ENCODE measurements at places on chromosomes 1 and 21. TPM values are rescaled to one million over a fixed set of nuclear protein-coding genes. Genes with fewer than 3 reads are reported as not detected.

- DNase-seq, result peak; percentile 80
Observed at GRCh38 chr1:203153989-203154821, 21.4 kb downstream of the MYBPH start.

DNA sequence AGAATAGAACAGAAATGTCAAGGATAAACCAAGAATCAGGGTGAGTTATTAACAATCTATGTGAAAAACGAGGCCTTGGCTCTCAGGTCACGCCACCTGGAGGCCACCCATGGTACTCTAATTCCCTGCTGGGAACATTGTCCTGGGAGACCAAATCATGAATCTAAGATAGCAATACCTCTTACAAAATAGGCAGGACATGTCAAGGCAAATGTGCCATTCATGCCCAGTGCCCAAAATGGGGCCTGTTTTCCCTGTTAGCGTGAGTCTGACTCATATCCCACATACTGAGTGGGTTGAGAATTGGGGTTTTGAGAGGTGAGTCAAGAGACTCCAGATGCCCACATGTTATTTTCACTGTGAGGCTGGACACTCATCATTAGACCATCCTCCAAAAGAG is 380.8 kb downstream of the HHIPL2 start:
- peak; percentile 97 for DNase-seq

DNA sequence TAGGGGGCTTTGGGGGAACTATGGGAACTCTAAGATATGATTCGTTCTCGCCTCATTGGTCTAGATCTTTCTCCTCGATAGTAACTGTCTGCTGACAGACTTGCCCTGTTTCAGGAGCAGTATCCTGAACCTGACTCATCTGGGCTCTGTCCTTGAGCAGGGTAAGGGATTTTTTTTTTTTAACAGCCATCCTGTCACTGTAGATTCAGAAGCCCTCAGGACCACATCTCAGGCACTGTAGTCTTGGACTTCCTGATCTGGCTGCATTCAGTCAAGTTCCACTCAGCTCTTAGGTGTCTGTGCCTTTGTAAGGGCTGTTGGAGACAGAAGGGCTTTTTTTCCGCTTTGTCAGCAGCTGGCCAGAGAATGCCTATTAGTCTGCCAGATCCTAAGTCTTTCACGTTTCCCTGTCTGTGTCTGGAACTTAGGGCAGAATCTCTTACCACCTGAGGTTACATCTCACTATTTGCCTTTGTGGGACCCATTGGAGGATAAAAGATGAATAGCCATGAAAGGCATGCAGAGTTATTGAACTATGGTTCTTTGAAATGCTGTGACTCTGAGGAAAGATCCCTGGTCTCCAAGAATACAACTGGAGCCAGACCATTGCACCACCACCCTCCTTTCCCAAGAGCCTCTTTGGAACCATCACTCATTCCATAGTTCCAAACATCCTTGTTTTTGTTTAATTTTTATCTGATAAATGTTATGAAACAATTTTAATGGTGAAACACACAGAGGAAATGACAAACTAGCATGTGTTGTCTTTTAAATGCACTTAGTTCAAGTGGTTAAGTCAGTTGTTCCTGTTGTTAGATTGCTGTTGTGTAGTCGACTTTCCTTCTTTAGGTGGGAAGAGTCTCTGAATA is 49.7 kb upstream of the MACF1 start:
- peak; percentile 73 for DNase-seq

GRCh38 chr1:165828103-165828668 is 772 bp downstream of the UCK2 start:
- peak; percentile 62 for DNase-seq

- DNase-seq, result no peak
Observed at GRCh38 chr1:41361495-41362356, 492 bp downstream of the FOXO6 start.

GRCh38 chr21:43278359-43278758 is 109.6 kb downstream of the CRYAA start:
- DNase-seq, result no peak

- DNase-seq, result peak; percentile 40
Observed at GRCh38 chr1:70043804-70044203, 161.6 kb downstream of the LRRC40 start.

GRCh38 chr1:177596485-177596884 is 373.4 kb downstream of the SEC16B start:
- no peak for DNase-seq

DNA sequence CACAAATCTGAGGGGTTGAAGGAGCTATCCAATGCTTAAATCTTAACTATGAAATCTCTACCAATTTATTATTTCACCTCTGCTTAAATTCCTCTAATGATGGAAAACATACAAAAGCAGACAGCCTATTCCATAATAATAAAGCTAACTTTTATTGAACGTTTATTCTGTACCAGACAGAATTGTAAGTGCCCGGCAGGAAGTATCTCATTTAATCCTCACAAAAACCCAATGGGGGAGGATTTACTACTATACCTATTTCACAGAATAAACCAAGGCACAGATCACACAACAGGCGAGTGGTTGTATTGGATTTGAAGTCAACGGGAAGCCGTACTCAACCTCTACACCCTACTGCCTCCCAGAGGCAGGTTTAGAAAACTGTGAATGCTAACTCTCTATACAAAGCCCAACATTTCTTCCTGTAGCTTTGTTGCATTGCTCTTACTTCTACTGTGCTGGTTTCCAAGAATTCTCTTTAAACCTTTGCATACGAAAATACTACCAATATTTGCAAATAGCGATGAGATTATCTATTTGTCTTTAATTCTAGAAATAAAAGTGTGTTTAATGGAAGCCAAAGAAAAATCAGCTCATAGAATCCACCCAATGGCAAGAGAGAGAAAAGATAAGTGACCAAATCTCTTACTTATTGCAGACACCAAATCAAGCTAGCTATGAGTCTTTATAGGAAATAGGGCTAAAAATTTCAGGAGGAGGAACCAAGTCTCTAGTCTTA is 33.5 kb upstream of the C1orf53 start:
- DNase-seq, result peak; percentile 59

DNA sequence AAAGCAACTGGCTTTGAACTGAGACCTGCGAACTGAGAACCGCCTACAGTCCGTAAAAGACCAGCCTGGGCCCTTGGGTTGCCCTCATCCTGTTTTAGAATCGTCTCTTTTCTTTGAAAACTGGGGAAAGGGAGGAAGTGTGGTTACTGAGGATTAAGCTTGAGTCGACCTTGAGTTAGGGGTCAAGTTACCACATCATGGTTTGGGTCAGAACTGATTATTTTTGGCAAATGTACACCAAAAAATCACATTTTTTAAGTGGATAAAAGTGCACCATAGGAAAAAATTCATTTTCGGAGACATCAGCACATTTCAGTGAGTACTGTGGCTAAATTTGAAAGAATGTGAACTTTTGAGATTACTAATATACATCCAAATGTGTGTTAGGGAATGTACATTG is 76.9 kb upstream of the KAZN start:
- DNase-seq, result no peak

- DNase-seq, result peak; percentile 17
Observed at GRCh38 chr1:44262816-44263567, 49.7 kb downstream of the DMAP1 start.

DNA sequence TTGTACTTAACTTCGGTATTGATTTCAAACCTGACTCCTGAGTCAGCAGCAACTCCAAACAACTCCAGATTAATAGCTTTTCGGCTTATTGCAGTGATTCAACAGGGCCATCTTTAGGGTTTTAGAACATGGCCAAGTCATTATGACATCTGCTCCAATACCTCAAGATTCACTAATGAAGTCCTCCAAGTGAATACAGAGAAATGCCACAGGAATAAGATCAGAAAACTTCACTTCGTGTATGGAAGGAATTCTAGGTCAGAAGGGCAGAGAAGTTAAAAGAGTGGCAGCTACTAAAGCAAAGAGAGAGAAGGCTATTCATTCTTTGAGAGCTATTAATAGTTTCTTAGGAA is 7.6 kb upstream of the C1orf116 start:
- DNase-seq, result peak; percentile 32

- DNase-seq, result no peak
Observed at GRCh38 chr1:229190057-229190575, 80.8 kb upstream of the RAB4A start.

DNA sequence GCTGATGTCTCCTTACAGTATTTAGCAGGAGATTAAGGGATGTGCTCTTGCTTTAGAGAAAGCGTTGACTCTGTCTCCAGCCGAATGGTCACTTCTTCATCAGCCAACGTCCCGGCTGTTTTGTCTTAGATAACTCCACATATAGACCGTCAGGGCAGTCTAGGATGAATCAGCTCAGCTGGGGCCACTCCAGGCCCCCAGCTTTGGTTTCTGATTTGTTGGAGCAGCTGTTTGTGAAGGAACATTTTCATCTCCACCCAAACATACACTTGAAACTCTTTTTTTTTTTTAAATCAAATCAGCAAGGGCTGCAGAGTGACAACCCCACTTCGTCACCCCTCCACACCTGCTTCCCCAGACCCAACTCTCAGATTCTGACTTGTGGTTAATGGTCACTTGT is 206.1 kb upstream of the GALNT2 start:
- peak; percentile 85 for DNase-seq

GRCh38 chr1:54361342-54361741 is 44.9 kb downstream of the SSBP3 start:
- no peak for DNase-seq

DNA sequence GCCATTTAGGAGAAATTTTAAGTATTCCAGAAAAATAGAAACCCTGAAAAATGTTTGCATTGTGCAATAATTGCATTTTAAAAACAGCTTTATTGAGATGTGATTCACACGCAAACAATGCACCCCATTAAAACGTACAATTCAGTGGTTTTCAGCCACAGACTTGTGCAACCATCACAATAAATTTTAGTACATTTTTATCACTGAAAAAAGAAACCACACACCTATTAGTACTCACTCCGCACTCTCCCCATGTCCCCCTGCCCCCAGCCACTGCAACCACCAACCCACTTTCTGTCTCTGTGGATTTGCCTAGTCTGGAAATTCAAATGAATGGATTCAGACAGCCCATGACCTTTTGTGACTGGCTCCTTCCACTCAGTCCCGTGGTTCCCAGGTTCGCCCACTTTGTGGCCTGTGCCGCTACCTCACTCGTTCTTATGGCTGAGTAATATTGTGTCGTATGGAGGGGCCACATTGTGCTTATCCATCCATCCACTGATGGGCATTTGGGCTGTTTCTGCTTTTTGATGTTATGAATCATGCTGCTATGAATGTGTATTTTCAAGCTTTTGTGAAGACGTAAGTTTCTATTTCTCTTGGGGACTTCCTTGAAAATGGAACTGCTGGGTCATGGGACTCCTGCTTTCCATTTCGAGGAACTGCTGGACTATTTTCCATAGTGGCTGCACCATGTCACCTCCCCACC is 147.7 kb upstream of the ARHGEF16 start:
- DNase-seq, result peak; percentile 11

GRCh38 chr1:93758842-93759515 is 77.3 kb upstream of the BCAR3 start:
- peak; percentile 18 for DNase-seq

DNA sequence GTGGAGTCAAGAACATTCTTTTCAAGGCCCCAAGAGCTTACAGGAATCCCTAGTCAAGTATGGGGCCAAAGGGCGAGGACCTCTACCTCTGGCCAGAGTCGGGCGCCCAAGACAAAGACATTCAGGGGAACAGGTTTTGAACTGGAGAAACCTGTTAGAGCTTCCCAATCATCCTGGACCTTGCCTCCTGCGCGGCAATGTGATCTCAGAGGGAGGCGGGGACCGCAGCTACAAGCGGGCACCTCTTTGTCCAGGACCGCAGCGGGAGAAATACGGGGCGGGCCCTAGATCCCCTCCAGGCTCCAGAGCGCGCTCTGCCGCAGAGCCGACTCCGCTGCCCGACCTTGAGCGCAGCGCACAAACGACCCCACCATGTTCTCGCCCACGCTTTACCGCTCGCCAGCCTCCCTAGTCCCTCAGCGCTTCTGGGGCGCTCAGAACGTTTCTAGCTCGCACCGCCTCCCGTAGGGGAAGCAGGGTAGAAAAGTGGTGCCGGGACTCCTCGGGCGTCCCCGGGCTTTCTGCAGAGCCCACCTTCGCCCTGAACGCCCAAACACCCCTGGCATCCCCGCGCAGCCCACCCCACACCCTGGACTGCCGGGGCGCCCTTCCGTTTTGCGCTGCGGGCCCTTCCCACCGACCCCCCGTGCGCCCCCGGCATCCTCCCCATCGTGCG is 28.1 kb downstream of the RABIF start:
- peak; percentile 15 for DNase-seq

DNA sequence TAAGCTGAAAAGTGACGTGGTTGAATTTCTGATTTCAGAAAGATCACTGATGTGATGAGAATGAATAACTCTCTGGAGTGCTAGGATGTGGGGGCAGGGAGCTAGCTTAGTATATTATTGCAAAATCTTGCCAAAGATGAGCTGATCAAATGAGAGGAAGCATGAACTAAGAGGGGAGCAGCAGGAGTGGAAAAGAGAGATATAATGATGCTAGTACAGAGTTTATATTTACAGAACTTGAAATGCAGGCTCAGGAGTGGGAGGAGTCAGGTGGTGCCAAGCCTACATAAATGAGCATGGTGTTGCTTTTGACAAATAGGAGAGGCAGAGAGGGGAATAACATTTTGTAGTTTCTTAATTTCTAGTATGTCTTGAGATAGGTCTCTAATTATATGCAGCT is 38.1 kb upstream of the NBL1 start:
- DNase-seq, result no peak

DNA sequence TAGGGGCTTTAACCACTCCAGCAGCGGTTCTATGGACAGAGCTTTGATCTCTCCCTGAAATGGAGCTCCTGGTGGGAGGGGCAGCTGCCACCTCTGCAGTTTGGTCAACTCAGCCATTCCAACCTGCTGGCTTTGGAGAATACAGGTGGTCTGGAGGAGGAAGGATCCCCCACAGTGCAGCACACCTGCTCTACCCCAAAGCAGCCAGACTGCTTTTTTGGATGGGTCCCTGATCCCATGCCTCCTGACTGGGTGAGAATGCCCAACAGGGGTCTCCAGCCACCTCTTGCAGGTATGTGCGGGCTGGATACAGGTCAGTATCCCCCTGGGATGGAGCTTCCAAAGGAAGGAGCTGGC is 53.9 kb downstream of the TPTE start:
- no peak for DNase-seq

DNA sequence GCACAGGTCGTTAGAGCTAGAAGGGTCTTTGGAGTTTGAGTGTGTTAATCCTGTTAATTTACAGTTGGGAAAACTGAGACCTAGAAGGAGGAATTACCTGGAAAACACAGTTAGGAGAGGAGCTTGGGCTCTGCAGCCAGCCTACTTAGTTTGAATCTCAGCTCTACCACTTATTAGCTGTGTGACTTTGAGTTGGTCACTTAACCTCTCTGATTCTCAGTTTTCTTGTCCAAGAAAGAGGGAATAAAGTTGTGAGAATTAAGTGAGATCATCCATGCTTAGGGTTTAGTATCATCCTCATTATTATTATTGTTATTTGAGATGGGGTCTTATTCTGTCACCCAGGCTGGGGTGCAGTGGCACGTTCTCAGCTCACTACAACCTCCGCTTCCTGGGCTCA is 5.4 kb upstream of the HTR1D start:
- DNase-seq, result no peak

- DNase-seq, result no peak
Observed at GRCh38 chr1:80645621-80646020, 1155.1 kb upstream of the ADGRL2 start.

The ZNF683 gene
- total RNA-seq, result not detected

The SPRR1B gene
- not detected for total RNA-seq

The CTXND2 gene
- not detected for total RNA-seq

The RHD gene
- not detected for total RNA-seq

The FOXO6 gene
- 28.9 TPM for total RNA-seq

The DNM3 gene
- 0.62 TPM for total RNA-seq

The IQCC gene
- 2.3 TPM for total RNA-seq

The GBP6 gene
- total RNA-seq, result 0.16 TPM

The CLCA1 gene
- total RNA-seq, result not detected

The SIM2 gene
- 6.0 TPM for total RNA-seq
